ENCODE measurements at places on chromosomes 13 and 19. TPM values are rescaled to one million over a fixed set of nuclear protein-coding genes. Genes with fewer than 3 reads are reported as not detected.

Gene TMEM38A
- total RNA-seq: 0.87 TPM

Gene SAMD1
- 30.5 TPM for total RNA-seq

Gene ADPRHL1
- 15.9 TPM for total RNA-seq

Gene SUPT5H
- 195 TPM for total RNA-seq

Gene ERICH6B
- not detected for total RNA-seq

Gene TIMM13
- total RNA-seq: 51.4 TPM

Gene MCEMP1
- not detected for total RNA-seq
